ENCODE measurements at places on chromosomes 7 and 10.

- DNase-seq: no peak
Observed at GRCh38 chr10:113594652-113595051, 41.8 kb downstream of the HABP2 start.

DNA sequence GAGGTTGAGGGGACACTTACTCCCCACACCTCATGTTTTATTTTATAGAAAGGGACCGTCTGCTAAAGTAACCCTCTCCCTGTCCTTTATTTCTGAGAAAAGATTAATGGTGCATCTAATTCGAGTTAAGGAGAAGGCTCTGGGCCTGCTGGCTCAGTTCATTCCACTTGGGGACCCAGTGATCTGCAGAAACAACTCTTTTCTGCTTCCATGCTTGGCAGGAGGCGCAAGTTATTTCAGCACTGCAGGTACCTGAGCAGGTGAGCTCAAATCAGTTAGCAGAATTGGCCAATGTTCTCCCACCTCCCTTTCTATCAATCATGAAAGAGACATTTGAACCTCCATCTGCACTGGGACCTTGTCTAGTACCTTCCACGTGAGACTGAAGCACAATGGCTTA is 396.1 kb downstream of the SFMBT2 start:
- no peak for DNase-seq

- DNase-seq: peak; percentile 55
Observed at GRCh38 chr7:129553899-129554461, 51.6 kb downstream of the SMKR1 start.

DNA sequence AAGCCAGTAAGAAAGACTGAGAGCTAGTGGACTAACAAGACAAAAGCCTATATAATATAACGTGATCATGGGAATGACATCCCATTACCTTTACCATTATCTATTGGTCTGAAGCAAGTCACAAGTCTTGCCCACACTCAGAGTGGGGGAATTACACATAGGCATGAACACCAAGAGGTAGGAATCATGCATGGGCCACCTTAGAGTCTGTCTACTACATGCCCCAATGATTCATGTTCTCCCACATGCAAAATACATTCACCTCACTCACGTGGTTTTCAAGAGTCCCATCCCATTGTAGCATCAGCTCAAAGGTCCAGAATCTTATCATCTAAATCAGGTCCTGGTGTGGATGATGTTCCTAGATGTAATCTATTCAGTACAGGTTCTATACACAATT is 29.4 kb downstream of the DNAJC9 start:
- no peak for DNase-seq

- no peak for DNase-seq
Observed at GRCh38 chr10:58672845-58673244, 160.2 kb downstream of the BICC1 start.

GRCh38 chr7:100693312-100694097 is 545 bp downstream of the GIGYF1 start:
- DNase-seq: no peak

GRCh38 chr7:105924945-105925344 is 38.1 kb upstream of the CDHR3 start:
- DNase-seq: peak; percentile 33

DNA sequence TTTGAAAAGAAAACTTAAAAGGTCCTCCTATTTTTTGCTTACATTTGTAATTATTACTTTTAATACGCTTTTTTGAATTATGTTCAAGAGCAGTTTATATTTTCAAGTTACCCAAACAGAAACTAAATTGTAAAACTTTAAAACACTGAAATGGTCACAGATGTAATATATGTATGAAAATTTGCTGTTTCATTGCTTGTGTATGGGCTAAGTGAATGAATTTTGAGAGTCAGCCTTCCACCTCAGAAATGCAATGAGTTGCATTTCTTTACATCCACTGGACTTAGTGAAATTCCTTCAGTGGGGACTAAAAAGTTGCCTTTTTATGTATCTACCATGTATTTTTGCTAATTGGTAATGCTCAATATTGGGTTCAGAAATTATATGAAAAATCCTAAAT is 1.6 kb downstream of the VPS26A start:
- no peak for DNase-seq

- no peak for DNase-seq
Observed at GRCh38 chr10:99844433-99844955, 62.1 kb downstream of the ABCC2 start.

DNA sequence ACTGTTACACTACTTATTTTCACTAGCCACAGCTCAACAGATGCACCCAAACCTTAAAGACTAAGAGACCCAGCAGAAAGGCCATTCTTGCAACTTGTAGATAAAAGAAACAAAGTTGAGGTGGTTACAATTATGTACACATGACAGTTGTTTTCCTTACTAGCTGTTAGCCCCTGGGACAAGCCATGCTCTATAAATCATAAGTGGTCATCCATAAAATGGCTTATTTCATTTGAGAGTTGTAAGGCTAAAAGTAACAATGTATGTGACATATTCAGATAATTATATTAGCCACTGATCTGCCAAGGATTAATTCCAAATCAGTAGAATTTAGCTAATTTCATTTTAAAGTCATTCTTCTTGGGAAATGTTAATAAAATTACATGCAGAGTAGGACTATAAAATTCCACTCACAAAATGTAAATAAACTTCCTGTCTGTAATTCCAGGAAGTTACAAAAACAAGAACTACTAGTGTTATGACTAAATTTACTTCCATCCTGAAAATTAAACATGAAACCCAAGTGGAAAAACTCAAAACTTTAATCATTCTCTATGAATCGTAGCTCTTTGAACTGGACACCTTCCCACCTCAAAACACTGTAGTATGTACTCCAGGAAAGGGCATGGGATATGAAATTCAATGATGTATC is 13.3 kb downstream of the SLC37A3 start:
- DNase-seq: peak; percentile 1

GRCh38 chr7:105502173-105502572 is 19.9 kb downstream of the PUS7 start:
- DNase-seq: no peak

GRCh38 chr7:78184299-78184698 is 385.7 kb downstream of the PHTF2 start:
- no peak for DNase-seq

DNA sequence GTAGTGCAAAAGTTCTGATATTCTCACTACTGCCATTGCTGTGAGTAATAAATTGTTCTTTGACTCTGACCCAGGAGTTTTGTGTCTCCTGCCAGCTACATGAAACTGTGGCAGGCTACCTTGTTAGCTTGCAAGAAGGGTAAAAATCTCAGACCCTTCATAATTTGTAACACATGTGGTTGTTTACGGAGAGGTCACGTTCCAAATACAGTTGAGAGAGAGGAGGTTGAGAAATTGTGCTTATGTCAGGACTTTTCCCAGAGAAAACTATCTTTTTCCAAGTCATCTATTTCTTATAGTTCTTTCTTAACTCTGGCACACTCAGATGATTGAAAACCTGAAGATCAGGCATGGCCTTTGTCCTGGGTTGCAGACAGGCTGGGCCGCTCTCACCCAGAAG is 114.4 kb upstream of the SVIL start:
- DNase-seq: no peak

DNA sequence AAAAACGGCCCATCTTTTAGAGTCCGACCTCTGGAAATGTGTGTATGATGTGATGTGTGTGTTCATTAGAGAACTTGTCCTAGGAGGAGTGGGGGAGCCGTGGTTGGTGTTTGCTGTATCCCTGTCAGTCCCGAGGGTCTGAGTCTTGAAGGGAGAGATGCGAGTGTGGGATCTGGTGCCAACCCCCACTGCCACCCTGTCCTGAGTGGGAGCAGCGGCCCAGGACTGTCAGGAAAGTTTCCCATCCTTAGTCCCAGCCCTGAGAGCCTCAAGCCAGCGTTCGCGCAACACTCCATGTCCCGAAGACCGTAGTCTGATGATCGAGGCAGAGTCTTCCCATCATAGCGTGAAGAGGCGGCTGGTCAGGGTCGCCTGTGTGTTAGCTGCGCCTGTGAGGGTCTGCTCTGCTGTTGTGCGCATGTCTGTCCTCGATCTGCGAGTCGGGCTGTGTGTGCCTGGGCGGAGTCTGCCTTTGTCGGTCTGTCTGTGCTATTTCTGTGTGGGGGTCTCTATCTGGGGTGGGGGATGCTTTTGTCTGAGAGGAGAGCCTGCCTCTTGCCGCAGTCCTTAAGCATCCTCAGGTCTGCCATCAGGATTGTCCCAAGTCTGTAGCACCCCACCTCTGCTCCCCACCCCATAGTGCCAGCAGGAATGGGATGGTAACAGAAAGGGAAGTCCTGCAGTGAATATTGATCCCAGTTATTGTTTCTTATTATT is 514 bp upstream of the CHAT start:
- DNase-seq: no peak

DNA sequence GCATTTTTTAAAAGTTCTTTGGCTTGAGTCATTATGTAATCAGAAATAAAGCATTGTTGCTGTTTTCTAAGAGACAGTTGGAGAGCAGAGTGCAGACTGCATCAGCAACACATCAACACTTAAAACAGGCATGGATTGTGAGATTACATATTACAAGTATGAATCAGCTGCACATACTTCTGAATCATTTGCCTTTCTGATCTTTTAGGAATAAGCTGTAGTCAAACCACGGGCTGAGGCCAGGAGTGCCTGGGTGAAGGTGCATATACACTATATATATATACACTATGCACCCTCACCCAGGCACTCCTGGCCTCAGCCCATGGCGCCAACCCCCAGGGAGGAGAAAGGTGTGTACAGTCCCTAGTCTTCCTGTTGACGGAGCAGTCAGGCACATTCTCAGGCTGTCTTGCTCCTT is 52.4 kb upstream of the DLX6 start:
- no peak for DNase-seq

DNA sequence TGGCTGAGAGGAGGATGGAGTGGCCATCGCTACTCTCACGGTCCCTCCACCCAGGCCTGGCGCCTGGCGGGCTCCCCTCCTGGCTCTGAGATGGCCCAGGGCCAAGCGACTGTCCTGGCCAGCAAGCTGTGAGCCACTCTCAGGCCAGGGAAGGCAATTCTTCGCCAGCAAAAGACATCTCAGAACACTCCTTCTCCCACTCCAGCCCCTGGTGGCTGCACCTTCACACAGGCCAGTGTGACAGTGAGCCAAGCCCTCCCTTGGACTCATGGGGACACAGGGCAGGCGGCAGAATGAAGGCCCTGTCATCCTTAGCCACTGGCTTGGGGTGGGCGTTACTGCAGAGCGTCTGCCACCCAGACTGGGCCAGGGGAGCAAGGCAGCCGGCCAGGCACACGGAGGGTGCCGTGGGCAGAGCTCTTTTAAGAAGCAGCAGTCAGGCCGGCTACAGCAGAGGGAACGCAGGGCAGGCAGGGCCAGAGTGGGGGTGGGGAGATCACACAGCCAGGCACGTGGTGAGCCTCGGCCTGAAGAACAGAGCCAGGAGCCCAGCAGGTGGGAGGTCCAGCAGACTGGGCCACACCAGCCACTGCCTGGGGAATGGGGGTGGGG is 14.4 kb downstream of the STK32C start:
- no peak for DNase-seq

DNA sequence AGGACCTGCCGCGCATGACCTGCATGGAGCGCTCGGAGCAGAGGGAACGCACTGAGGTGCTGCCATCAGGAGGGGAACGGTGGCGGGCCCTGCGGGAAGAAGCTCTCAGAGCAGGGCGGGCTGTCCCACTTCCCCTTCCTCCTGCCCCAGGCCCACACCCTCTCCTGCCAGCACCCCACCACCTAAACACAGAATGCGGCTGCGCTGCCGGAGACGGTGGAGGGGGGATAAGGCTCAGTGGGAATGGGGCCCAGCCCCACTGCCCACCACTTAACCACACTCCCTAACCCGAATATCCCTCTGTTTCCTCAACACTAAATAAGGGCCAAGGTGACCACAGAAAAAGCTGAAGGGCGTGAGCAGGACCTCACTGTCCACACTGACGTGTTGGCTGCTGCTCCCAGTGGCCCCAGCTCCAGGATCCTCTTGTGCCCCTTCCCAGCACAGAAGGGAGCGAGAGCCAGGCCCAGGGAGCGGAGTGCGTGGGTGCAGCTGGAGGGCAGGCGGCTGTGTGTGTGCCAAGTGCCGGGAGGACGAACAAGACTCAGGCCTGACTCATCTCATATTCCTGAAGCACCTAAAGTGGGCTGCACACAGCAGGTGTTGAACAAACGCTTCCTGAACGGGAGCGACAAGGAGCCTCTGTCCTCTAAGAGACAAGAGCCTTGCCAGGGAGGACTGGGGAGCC is 116.8 kb downstream of the MAD1L1 start:
- DNase-seq: no peak

GRCh38 chr10:123760356-123761037 is 94.3 kb downstream of the GPR26 start:
- DNase-seq: no peak

DNA sequence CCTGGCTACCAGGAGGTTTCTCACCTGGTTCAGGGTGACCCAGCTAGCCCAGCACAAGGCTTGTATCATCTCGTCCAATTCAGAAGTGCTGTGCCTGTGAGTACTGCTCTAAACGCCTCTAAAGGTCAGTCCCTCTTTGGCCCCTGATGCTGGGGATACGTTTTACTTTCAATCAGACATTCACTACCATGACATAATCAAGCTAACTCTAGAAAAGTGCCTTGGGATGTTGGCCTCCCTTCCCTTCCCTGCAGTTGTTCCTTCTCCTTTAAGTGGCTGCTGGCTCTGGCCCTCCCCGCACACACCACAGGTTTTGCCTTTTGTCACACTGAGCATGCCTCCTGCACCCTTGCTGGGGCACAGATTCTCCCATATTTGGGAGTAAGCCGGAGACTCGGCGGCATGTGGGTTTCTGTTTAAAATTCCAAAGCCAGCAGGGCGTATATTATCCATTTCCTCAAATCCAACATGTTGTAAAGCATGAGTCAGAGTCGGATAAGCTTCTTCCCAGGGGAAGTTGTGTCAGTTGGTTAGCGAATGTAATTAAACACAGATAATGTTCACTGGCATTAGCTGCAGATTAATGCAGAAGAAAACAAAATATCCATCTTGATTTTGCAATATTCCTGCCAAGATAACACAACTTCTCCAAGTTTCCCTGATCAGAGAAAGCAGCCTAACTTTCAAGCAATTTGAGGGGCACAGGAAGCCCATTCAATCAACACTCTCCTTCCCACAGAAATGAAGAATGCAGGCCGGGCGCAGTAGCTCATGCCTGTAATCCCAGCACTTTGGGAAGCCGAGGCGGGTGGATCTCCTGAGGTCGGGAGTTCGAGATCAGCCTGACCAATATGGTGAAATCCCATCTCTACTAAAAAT is 31.8 kb upstream of the VCL start:
- DNase-seq: no peak

DNA sequence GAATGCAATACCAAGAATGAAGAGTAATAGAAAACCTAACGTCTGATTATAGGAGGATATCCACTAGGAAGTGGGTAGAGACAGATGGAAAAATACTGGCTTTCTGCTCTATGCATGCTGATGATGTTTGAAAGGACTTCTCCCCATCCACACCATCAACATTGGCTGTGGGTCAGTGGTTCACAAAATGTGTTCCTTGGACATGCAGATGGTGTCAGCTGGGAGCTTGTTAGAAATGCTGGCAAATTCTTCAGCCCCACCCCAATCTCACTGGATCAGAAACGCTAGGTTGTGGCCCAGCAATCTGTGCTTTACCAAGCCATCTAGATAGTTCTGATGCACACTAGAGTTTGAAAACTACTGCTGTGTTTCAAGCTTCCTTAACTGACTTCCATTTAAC is 164.1 kb downstream of the PPP1R17 start:
- DNase-seq: no peak
